ENCODE measurements at places on chromosomes 13 and 19.

DNA sequence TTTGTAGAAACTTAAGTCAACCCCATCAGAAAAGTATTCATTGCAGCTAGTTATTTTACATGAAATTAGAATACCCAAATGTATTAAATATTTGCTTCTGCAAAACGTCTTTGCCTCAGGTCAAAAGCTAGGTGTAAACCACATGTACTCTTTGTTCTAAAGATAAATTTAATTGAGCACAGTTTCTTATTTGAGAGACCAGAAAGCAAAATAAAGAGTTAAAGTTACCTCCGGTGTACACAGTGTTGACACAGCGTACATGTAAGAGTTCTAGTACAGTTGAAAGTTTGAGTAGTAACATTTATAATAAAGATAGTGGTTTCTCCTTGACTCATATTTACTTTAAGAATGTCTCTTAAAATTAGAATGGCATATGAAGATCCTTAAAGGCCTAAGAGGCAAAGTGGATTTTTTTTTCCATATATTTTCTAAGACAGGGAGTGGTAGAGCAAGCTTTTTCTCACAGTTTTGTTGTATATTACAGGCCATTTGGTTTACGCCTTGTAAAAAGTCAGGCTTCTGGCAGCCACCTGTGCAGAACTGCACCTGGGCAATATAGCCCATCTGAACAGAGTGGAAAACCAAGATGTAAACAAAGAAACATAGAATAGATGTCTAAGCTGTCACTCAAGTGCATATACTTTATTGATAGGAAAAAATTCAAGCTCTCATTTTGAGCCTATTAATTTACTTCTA lies 2.9 kb downstream of the LRCH1 start:
- DNase-seq, result no peak

- no peak for DNase-seq
Measured at GRCh38 chr19:49567861-49568441, 12.4 kb downstream of the NOSIP start.

DNA sequence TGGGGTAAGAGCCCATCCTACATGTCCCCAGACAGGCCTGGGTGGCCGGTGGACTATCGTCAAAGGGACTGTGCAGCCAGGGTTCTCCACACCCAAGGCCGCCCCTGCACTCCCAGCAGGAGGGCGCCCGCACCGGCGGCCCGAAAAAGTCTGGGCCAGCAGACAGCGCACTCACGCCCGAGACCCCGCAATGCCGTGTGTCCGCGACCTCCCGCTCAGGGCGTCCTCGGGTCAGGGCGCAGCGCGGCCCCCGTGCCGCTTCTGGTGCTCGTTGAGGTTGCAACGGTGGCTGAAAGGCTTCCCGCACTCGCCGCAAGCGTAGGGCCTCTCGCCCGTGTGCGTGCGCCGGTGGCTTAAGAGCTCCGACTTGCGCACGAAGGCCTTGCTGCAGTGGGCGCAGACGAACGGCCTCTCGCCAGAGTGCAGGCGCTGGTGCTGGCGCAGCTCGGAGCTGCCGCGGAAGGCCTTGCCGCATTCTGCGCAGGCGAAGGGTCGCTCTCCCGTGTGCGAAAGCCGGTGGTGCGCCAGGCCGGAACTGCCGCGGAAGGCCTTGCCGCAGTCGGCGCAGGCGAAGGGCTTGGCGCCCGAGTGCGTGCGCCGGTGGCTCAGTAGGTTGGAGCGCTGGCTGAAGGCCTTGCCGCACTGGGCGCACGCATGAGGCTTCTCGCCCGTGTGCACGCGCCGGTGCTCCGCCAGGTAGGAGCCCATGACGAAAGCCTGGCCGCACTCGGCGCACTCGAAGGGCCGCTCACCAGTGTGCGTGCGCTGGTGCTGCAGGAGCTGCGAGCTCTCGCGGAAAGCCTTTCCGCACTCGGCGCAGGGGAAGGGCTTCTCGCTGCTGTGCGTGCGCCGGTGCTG lies 2.8 kb upstream of the A1BG start:
- DNase-seq, result peak; percentile 38

DNA sequence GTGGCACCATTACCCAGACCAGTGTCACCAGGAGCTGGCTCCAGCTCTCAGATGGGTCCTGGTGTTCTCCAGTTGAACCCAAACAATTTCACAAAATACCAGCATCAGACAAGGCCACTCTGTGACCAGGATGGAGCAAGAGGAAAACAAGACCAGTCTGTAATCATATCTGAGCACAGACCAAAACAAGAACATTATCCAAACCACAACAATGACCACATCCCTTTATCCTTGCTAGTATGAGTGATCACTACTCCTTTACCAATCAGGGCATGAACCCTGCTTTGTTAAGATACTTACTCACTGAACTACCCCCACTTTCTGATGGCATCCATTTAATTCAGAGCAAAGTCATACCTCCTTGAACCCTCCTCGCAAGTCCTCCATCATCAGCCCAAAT lies 145.9 kb downstream of the NUFIP1 start:
- DNase-seq, result no peak

DNA sequence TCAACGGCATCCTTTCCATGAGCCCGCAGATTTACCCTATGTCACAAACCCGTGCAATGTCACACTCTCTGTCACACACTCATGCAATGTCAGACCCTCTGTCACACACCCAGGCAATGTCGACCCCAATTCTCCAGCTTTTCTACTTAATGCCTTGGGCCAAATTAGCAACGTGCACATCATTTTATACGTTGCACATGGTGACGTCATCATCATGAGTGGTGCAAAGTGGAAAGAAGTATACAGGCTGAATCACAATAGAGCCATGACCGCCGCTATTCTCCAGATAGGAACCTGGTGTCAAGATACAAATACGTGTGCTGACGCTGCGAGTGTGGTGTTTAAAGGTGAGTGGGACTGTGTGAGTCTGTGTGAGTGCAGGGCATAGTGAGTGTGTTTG lies 21.7 kb upstream of the ZNF845 start:
- no peak for DNase-seq

DNA sequence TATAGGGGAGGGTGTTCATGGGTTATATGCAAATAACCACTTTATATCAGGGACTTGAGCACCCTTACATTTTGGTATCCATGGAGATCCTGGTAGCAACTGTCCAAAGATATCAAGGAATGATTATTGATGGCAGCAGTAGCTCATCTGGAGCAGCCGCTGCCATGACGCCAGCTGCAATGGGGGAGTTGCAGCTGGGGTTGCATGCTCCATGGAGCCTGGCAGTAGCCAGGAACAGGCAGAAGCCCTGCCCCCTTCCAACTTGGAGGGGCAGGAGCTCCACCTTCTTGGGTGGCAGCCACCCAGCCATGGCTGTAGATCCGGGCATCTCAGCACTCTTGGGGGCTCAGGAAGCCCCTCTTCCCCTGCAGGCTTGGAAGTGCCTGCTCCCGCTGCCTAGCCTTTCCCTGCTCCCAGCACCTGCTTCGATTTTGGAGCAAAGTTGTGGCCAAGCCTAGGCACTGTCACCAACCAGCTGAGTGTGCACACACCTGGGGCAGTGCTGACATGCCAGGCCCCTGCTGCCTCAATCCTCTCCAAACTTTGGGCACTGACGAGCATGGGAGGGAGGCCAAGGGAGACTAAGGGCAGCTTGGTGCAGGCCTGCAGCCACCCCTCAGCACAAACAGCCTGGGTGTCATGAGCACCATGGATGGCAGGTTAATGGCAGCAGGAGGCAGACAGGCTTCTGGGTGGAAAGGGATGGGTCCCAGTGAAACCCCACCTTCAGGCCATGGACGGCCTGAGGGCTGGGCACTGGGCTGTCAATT lies 235.6 kb upstream of the CSNK1A1L start:
- no peak for DNase-seq

DNA sequence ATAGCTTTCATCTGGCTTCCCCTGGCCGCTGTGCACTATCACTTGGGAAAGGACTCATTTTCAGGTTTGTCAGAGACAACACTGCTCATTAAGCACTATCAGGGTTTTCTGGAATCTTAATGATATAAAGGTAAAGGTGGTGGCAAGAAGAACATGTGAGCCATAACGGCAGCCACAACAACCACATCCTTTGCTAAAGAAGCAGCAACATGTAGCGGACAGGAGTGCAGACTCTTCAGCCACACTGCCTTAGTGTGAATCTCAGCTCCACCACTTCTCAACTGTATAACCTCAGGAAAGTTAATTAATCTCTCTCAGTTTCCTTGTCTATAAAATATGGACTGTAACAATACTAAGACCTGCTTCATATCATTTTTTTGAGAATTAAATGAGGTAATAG lies 24.1 kb upstream of the MIR17HG start:
- no peak for DNase-seq

GRCh38 chr19:16342002-16342715 lies 17.5 kb downstream of the KLF2 start:
- peak; percentile 79 for DNase-seq

- DNase-seq, result no peak
Measured at GRCh38 chr13:77312311-77312710, 14.6 kb downstream of the MYCBP2 start.

DNA sequence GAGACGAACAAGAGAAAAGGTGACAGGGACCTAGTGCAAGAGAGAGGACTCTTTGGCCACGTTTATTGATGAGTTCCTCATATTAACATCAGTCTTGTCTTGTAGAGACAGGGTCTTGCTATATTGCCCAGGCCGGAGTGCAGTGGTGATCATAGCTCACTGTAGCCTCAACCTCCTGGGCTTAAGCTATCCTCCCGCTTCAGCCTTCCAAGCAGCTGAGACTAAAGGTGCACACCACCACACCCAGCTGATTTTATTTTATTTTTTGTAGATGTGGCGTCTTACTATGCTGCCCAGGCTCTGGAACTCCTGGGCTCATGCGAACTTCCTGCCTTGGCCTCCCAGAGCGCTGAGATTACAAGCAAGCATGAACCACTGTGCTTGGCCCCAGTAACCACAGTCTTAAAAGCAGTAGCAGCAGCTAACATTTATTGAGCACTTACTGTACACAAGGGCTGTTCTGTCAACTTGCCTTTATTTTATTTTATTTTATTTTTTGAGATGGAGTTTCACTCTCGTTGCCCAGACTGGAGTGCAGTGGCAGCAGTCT lies 1.1 kb upstream of the SH2D3A start:
- no peak for DNase-seq

DNA sequence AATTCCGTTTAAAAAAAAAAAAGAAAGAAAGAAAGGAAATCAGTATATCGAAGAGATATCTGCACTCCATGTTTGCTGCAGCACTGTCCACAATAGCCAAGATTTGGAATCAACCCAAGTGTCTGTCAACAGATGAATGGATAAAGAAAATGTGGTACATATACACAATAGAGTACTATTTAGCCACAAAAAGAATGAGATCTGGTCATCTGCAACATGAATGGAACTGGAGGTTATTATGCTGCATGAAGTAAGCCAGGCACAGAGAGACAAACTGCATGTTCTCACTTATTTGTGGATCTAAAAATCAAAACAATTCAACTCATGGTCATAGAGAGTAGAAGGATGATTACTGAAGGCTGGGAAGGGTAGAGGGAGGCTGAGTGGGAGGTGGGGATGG lies 16.3 kb downstream of the ZNF565 start:
- no peak for DNase-seq

- no peak for DNase-seq
Measured at GRCh38 chr19:47421844-47422395, 2.6 kb upstream of the MEIS3 start.

GRCh38 chr13:71291842-71292146 lies 575.2 kb downstream of the DACH1 start:
- no peak for DNase-seq

DNA sequence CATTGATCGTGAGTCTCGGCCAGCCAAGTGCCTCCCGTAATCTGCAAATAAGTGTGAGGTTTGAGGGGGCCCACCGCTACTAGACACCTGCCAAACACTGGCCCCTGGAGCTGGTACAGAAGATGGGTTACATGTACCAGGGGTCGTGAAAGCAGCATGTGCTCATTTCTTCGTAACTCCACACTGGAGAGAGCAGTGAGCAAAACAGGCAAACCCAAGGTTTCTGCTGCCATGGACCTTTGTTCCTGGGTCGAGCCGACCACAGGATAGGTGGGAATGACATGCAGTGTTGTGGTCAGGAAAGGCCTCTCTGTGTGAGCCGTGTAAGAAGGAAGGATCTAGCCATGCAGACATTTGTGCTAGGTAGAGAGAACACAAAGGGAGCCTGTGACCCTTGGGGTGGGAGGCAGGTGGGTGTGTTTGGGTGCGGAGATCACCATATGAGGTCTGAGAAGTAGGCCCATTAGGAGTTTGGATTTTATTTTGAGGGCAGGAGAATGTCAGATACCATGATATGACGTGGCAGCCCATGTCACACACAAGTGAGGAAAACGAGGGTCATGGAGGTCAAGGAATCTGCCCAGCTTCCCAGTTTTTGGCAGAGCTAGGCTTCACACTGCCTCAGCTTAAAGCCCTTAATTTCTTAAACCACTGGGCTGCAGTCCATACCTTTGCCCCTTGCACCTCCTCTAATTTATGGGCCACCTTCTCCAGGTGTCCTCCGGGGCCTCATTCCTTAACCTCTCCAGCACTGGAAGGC lies 919 bp downstream of the GTF3A start:
- DNase-seq, result peak; percentile 30

DNA sequence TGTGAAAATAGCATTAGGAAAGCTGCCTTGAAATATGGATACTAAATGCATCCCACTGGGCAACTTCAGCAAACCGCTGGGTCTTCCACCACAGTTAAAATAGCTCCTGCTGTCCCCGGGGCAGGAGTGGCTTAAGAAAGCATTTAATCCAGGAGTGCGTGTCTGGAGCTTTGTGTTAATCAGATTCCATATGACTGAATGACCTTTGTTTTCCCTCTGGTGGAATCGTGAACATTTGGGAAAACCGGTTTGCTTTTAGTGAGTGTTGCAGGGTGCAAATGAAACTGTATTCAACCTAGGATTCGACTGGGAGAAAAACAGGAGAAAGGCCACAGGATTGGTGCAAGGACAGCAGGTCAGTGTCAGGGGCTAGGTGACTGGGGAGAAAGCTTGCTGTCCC lies 237.6 kb upstream of the MAB21L1 start:
- DNase-seq, result no peak
